ENCODE measurements at places on chromosomes 11 and 22.

DNA sequence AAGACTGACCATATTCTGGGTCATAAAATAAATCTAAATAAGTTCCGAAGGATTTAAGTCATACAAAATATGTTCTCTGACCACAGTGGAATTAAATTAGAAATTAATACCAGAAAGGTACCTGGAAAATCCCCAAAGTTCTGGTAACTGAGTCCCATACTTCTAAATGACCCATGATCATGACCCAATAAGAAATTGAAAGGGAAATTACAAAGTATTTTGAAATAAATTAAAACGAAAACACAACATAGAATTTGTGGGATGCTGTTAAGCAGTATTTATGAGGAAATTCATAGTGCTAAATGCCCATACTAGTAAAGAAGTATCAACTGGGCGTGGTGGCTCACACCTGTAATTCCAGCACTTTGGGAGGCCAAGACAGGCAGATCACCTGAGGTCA, 23.4 kb upstream of the IL10RA start:
- DNase-seq, result no peak

- no peak for DNase-seq
These were observed 2.5 kb upstream of the CABIN1 start for GRCh38 chr22:24008381-24009226.

DNA sequence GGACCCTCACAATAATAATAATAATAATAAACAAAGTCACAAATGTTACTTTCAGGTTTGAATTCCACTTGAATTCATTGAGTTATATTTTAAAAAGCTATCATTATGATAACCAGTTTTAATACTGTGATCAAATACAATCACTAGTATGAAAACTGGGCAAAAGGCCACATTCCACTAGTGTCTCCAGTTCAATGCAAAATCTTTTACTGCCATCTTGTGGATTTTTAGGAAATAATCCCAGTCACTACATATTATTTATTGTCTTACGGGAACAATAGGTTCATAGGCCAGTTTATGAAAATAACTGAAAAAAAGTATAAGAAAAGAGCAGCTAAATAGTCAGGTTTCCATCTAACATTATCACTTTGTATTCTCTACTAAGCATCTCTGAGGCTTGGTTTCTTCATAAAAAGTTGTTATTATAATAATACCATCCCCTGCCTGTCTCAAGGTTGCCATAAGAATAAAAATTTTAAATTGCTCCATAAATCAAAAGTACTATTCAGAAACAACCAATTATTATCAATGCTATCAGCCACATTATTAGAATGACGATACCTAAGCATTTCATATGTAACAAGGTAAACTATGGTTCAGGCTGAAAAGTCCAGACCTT, 533.9 kb upstream of the CCDC90B start:
- DNase-seq, result no peak

DNA sequence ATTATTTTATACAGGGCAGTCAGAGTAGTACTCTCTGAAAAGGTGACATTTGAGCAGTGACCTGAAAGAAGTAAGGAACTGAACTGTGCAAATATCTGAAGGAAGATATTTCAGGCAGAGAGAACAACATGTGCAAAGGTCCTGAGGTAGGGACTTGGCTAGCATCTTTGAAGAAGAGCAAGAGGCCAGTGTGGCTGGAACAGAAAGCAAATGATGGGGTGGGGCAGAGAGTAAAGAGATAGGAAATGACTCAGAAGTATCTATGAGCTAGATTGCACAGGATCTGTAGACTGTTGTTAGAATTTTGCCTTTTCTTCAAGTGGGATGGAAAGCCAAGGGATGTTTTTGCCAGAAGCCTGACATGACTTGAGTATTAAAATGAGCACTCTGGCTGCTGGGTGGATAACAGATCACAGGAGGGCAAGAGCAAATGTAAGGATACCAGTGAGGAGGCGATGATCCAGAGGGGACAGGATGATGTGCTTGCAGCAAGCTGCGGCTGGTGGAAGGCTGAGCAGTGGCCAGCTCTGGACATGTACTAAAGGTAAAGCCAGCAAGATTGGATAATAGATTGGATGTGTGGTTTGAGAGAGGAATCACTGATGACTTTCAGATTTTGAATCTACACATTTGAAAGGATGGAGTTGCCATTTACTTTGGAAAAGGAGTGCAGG, 33.2 kb upstream of the TTC12 start:
- no peak for DNase-seq

GRCh38 chr22:43088984-43089717, at the start of gene TTLL1:
Gene TTLL1 (minus strand): TSS chr22:43089391. CDS start chr22:43075586, 13,805 bp downstream.
- DNase-seq, result peak; percentile 85

DNA sequence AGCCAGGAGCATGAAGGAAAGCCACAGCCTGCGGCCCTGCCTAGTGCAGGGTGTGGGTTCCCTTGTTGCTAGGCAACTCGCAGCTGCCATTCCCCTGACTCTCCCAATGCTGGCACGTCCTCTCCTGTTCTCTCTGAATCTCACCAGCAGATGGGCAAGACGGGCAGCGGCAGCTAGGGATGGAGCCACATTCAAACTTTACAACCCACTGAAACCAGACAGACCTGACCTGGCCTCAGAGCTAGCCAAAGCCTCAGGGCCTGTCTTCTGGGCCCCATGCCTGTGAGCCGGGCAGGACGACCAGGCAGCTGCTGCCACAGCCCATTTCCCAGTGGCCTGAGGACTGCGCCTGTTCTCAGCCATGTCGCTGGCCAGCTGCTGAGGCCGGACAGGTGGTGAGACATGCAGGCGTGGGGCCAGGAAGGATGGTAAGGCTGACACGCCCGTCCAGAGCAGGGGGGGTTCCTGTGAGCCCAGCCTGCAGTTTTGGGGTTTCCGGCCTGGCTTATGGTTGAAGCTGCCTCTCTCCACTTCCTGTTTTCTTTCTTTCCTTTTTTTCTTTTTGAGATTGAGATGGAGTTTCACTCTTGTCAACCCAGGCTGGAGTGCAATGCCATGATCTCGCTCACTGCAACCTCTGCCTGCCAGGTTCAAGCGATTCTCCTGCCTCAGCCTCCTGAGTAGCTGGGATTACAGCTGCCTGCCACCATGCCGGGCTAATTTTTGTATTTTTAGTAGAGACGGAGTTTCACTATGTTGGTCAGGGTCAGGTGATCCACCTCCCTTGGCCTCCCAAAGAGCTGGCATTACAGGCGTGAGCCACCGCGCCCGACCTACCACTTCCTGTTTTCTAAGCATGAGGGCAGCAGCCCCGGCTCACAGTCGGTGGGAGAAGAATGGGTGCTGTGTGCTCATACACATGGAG, 4.1 kb downstream of the SUN2 start:
- DNase-seq, result peak; percentile 84

DNA sequence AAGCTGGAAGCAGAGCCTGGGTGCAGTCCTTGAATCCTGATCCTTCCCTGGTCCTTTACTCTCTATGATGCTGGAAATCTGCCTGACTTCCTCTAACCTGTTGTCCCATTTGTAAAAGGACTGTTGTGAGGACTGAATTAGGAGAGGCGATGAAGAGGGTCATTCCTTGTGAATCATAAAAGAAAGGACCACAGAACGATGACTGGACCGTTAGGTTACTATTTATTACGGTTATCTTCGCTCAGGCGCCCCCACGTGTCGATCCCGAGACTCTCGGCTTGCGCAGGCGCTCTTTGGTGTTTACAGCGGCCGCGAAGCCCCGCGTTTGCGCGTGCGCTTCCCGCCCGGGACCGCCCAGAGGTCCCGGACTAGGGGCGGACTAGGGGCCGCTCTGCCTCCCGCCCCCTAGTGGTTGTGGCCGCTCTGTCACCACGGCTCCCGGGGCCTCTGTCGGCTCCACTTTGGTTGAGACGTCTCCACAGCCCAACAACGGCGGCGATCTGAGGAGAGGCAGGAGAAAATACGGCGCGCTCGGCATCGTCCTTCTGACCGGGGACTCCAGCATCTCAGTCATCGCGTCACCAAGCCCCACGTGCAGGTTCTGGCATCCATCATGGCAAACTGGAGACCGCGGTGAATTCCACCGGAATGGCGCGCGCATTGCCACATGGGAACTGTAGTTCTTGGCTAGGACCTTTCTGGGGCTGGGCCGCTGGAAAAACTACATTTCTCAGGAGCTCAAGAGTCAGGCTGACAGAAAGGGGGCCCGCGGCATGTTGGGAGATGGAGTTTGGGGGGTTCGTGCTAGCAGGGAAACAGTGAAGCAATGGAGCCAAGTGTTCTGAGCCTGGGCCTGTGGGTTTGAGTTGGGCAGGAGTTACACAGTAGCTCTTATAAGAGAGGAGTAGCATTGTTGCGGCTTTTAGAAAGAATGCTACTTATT, at the start of gene STARD10:
TSS of gene STARD10 (minus strand) at position 623 of the 943 bp plus-strand sequence. CDS start 12,866 bp downstream, outside the sequence.
- DNase-seq, result peak; percentile 95

GRCh38 chr11:91248199-91248807, 976.3 kb upstream of the FAT3 start:
- no peak for DNase-seq

DNA sequence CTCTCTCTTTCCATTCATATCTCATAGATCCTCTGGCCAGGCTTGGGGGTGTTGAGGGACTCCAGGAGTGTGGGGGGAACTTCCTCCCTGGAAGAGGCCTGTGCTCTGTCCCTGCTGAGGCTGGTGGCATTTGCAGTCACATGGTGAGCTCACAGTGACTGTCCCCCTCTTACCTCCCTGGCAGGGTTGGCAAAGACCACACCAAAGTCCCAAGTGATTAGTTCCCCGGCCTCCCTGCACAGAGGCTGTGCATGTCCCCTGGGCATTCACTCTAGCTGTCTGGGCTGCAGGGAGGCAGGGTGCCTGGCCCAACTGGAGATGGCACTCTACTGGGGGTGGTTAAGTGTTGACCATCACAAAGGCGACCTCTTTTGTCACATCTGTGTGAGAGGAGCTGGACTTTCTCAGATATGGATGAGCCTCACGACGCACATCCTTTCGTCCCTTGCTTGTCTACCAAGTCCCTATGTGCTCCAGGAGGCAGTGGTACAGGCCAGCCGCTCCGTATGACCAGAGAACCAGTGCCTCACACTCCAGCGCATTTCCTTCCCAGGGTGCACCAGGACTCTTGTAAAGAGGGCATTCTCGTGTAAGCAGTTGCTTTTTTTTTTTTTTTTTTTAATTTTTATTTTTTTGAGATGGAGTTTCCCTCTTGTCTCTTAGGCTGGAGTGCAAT, 8.8 kb downstream of the TANGO2 start:
- DNase-seq, result no peak

- no peak for DNase-seq
These were observed 42.2 kb upstream of the BLID start for GRCh38 chr11:122158171-122158570.

DNA sequence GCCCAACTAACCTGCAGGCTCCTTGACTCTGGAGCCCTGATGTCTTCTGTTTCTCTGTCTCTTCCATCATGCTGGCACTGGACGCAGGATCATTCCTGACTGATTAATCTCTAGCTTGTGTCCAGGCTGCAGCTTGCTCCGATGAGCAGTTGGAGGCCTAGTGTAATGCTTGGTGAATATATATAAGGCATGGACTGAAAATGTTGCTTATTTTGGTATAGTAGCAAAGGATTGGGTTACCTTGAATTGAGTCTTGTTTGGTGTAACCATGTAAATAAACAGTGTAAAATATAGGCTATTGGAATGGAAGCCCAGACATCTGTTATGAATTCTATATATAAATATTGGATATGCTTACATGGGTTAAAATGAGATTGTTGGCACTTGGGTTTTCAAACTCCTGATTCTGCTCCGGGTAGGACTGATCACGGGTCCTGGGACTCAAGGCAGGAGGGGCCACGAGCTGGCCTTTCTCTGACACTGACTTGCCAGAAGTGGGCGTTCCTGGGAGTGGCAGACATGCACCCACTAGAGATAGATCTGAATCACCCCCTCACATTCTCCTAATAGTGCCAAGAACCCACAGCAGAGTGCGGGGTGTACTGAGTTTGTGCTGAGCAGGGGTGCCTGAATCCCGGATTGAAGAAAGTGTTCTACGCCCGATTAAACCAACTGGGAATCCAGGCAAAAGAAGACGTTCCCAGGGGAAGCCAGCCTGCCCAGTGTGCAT, 25.8 kb downstream of the LRP5 start:
- no peak for DNase-seq

Data from CD4-positive, alpha-beta T cell treated with Interleukin-15 for 1 hour (primary cell).